ENCODE measurements at places on chromosomes 4 and X. TPM values are rescaled to one million over a fixed set of nuclear protein-coding genes. Genes with fewer than 3 reads are reported as not detected.

- no peak for DNase-seq
- no peak overlapping the region for H3K4me3 ChIP-seq
- H3K4me1 ChIP-seq, result peaks cover 25% of the 10 kb centered on the region
- H3K27me3 ChIP-seq, result no peaks in the 10 kb centered on the region
These were observed 340.3 kb downstream of the ZNF674 start for GRCh38 chrX:46204721-46205422.

PHOX2B gene
- total RNA-seq, result not detected

RPGR gene
- 6.8 TPM for total RNA-seq

- no peak overlapping the region for H3K4me3 ChIP-seq
- no peaks in the 10 kb centered on the region for H3K4me1 ChIP-seq
- no peak for DNase-seq
- no peak overlapping the region for H3K27ac ChIP-seq
- H3K36me3 ChIP-seq, result no peaks in the 10 kb centered on the region
- H3K27me3 ChIP-seq, result no peaks in the 10 kb centered on the region
These were observed 49.8 kb upstream of the KLF3 start for GRCh38 chr4:38614231-38614630.

DNA sequence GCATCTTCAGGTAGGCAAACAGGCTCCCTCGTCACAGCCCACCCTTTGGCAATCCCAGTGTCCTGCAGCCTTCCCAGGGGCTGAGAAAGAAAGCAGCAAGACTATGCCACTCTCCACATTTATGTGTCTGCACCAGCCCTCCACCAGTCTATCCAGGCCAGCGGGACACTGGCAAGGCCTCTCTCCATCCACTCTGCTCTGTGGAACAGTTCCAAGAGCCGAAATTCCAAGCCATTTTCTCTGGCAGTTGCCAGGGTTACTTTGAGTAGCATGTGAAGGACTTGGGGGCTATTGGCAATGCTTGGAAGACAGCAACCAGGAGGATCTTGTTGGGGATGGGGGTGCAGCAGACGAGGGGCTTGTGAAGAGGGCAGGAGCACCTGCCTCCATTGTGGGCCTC lies 52.1 kb downstream of the TSC22D3 start:
- no peaks in the 10 kb centered on the region for H3K27me3 ChIP-seq
- peaks cover 71% of the 10 kb centered on the region for H3K4me1 ChIP-seq
- H3K4me3 ChIP-seq, result no peak overlapping the region
- no peak overlapping the region for H3K27ac ChIP-seq
- no peaks in the 10 kb centered on the region for H3K36me3 ChIP-seq

All from esophagus squamous epithelium (tissue), 5 donors.